BJ (cell line): ENCODE measurements at places on chromosomes 1 and 21.

DNA sequence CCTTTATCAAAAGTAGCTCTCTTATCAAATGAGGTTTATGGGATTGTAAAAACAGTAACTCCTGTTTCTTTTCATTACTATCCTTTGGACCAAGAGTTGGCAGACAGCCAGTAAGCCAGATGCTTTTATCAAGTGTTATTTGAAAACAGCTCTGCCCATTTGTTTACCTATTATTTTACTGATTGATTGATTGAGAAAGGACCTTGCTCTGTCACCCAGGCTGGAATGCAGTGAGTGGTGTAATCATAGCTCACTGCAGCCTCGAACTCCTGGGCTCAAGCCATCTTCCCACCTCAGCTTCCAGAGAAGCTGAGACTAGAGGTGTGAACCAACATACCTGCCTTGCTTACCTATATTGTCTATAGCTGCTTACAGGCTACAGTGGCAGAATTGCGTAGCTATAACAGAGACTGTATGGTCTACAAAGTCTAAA lies 3.6 kb downstream of the PRKAB2 start:
- DNase-seq = no peak

DNA sequence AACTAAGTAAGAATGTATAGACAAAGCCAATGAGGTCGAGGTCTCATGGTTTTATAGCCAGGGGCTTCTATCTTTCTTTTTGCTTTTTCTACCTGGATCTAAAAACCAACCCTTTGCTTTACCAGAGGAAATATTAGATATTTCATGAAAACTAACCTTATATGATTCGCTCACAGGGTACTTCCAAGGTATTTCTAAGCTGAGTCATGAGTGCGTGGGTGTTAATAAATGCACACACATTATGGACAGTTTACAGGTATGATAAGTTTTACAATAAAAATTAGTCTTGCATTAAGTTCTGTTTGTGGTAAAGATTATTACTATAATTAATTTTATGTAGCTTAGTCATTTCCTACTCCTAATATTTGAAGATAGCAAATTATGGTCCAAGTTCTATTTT lies 217.2 kb downstream of the CHRM3 start:
- DNase-seq = no peak

DNA sequence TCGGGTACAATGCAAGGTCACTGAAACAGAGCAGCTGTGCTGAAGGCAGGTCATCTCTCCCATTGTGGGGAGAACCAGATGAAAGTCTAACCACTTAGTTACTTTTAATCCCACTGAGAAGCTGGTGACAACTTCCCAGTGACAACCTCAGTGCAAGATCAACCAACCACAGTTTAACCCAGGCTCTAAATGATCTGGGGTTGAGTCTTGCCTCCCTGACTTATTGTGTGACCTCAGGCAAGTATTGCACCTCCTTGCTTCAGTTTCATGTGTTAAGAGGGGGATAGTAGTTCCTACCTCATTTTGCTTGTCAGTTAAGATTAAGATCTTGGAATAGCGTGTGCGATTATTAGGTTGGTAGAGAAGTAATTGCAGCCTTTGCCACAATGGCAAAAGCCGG lies 3.2 kb downstream of the ZP4 start:
- DNase-seq = no peak

DNA sequence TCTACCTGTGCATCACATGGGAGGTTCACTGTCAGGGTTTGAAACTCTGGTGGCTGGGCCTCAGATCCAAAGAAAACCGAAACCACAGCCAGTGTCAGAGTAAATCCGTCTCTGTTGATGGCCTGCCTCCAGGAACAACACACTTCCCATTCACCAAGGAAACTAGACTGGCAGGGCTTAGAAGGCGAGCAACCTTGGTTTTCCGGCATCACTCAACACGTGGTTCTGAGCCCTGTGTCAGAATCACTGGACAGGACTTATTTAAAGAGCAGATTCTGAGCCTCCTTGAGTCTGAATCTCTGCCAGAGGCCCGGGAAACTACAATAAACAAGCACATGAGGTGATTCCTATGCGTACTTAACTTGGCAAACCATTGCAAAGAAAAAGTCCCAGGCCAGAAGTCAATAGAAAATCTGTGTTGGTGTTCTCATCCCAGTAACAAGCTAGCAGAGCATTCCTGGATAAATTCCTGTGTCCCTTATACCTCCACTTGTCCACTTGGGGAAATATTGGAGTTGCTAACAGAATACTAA lies 70.0 kb downstream of the KCTD3 start:
- DNase-seq = no peak

DNA sequence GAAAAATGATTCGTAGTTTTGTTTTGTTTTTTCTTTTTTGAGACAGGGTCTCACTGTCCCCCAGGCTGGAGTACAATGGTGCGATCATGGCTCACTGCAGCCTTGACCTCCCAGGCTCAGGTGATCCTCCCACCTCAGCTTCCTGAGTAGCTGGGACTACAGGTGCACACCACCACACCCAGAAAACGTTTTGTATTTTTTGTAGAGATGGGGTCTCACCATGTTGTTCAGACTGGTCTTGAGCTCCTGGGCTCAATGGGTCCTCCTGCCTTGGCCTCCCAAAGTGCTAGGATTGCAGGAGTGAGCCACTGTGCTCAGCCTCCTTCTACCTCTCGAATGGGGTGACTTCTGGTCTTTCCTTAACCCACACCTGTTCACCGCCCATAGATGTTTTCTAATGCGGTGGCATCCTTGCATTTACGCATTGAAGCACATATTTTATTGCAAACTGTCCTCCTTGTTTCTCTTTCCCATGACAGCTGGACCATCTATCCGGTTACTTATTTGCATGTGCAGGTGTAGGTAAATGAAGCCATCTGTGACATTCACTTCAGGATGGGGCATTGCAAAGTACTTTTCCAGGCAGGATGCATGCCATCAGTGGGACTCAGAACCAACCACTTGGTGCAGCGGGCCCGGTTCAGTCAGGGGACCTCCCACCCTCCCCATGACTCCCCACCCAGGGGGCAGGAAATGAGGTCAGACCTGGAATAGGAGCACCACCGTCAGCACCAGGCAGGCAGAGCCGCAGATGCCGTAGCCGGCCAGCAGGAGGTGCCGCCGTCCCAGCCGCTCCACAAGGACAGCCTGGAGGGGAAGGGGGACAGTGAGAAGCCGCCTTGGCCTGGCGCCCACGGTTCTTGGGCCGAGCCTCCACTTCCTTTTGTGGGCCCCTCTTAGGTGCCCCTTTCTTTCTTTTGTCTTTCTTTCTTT lies 16.5 kb downstream of the SLC2A7 start:
- DNase-seq = no peak

- peak; percentile 92 for DNase-seq
Observed at GRCh38 chr1:201461645-201462441, 7.1 kb downstream of the PHLDA3 start.

- DNase-seq = no peak
Observed at GRCh38 chr21:31043471-31043870, 5.2 kb upstream of the KRTAP19-8 start.

DNA sequence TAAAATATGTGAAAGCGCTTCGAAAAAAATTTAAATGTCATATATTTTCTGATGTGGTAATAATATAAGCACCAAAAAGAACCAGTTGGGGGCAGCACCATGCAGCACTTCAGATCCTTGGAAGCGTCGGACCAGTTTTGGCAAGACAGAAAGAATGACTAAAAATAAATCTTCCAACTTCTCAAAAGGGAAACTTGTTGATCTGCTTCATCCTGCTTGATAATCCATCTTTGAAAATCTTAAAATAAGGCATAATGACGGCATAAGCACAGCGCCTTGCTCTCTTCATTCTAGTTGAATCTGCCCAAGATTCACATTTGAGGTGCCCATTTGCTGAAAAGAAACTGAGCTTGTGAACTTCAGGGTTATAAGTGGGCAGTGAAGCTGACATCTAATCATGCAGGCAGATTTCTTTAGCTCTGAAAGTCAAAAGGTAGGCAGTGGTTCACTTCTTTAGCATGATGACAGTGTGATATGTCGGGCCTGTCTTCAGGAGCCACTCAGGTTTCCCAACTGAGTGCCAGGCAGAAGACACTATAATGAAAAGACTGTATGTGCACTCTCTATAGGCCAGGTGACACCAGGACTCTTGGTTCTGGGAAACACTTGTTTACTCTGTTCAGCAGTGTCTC lies 19.8 kb upstream of the MUTYH start:
- DNase-seq = no peak
